ENCODE measurements at places on chromosomes 13 and 19. TPM values are rescaled to one million over a fixed set of nuclear protein-coding genes. Genes with fewer than 3 reads are reported as not detected.

DNA sequence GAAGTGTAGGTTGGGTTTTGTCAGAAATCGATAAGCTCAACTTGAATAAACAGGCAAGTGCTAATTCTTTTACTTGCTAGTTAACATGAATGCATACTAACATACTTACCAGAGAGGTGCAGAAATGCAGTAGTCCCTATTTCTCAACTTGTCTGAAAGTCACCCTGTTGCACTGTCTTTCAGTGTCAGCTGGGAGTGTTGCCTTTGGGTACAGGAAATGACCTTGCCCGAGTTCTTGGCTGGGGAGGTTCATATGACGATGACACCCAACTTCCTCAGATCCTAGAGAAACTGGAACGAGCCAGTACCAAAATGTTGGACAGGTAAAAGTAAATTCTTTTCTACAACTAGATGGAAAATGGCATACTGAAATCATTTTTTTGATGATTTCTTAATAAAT is 103.5 kb upstream of the AKAP11 start:
- no peak for DNase-seq

DNA sequence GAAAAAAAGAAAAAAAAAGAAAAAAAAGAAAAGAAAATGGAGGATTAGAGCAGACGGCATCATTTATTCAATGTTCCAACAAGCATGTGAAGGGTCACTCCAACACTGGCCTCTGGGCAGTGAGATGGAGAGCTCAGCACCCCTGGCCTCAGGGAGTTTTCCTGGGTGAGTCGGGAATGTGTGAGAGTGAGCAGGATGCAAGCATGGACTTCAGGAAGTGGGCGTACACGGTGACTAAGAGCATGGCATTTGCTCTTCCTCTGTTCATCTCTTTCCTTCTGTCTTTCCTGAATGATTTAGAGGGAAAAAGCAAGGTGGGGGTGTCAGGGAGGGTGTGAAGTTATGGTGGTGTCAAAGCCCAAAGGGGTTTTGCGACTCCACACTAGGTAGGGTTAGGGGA is 682 bp upstream of the CABP5 start:
- DNase-seq = no peak

GRCh38 chr13:45833242-45833641 is 18.3 kb downstream of the SIAH3 start:
- no peak for DNase-seq

- no peak for DNase-seq
These were observed 1.8 kb downstream of the LCP1 start for GRCh38 chr13:46179969-46180763.

The CACNG7 gene
- polyA plus RNA-seq = not detected

The PSG6 gene
- polyA plus RNA-seq = not detected

DNA sequence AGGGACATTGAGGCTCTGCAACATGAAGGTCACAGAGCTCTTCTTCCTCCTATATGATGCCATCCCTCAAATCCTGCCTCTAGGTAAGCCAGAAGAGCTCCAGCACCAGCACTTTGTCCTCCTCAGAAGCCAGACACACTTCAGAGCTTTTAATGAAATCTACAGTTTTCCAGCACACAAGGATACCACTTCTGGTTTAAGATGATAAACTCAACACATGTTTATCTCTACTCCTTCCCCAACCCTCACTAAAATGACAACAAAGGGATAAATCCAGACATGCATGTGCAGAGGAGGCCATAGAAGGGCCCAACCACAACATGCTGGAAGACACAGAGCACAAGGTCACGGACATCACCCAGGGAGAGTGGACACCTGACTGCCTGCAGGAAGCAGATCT is 195.3 kb downstream of the USP12 start:
- no peak for DNase-seq

GRCh38 chr13:39596685-39597084 is 6.3 kb downstream of the LHFPL6 start:
- DNase-seq = no peak

The RPL21 gene
- polyA plus RNA-seq = 2,520 TPM
